HFFc6 (cell line): ENCODE measurements at places on chromosomes 2 and 18.

DNA sequence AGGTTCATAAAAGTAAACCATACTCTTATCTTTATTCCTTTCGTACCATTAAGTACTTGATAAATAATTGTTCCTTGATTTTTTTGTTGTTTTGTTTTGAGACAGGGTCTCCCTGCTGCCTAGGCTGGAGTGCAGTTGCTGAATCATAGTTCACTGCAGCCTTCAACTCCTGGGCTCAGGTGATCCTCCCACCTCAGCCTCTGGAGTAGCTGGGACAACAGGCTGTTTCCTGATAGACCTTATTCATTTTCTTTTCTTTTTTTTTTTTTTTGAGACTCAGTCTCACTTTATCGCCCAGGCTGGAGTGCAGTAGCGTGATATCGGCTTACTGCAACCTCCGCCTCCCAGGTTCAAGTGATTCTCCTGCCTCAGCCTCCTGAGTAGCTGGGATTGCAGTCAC lies 5.5 kb downstream of the KCNG3 start:
- DNase-seq = no peak

- DNase-seq = peak; percentile 43
Measured at GRCh38 chr2:63050334-63051041, at the start of gene OTX1. Gene OTX1, plus strand, starts transcription at chr2:63050830. Its CDS starts 2,161 bp downstream, at chr2:63052991.

DNA sequence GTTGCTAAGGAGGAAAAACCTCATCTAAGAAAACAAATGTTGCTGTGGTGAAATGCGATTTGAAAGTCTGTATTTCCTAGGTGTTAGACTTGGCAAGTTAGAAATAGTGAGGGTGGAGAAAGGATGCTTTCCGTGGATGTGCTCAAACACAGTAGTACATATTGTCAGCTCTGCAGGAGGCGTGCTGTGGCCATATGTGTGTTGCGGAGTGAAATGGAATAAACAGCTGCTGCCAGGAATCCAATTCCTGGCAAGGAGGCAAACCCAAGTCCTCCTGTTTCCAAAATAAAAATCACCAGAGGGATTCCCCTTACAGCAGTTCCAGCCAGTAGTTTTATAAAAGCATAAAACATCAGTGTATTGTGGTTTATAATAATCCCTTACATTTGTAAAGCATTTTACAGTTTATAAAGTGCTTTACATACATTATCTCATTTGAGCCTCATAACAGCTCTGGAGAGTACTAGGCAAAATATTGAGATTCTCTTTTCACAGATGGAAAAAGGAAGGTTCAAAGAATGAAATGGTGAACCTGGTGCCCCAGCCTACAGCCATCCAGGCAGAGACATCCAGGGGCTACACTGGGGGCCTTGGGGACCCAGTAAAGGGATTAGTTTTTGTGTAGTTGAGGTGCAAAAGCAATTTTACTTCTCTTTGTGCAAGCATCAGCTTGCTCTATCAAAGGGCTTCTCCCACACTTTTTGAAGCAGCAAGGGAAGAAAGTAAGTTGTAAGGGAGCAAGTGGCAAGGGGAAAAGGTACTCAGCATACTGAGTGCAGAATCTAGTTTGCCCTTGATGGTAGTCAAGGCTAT lies 206.0 kb downstream of the AGPS start:
- no peak for DNase-seq

- DNase-seq = no peak
Measured at GRCh38 chr2:42293019-42293418, 68.0 kb downstream of the COX7A2L start.

DNA sequence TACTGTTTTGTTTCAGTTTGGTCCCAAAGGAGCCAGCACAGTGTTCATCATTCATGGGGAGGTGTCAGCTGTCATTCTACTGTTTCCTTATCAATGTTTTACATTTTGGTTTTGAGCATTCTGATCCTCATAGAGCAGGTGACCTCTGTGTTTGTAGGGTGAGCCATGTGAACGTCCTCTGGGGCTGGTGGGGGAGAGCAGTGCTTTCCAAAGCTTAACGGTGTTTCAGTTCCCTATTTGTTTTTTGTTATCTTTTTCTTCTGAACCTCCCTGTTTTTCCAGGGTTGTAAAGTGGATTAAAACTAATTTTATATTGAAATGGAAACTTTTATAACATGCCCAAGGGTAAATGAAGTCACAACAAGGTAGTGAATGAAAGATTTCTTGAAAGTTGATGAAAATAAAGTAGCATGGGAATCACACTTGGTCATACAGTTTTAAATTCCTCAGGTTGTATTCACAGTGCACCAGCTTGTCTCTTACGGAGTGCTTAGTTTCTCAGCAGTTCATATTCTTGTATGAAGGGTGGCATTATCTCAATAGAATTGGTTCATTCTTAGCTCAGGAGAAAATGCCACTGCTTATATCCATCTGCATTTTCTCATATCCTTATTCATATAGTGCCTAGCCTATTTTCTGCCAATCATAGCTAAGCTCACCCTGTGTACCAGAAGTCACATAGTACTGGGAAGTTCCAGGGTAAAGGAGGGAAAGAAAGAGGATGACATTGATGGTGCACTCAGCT lies 54.5 kb downstream of the MAP4K4 start:
- DNase-seq = no peak
